Heart left ventricle (tissue), 16 donors: ENCODE measurements at places on chromosomes 7 and 10.
A peak's percentile ranks its signal among the peaks of the same experiment; 100 is the strongest.

DNA sequence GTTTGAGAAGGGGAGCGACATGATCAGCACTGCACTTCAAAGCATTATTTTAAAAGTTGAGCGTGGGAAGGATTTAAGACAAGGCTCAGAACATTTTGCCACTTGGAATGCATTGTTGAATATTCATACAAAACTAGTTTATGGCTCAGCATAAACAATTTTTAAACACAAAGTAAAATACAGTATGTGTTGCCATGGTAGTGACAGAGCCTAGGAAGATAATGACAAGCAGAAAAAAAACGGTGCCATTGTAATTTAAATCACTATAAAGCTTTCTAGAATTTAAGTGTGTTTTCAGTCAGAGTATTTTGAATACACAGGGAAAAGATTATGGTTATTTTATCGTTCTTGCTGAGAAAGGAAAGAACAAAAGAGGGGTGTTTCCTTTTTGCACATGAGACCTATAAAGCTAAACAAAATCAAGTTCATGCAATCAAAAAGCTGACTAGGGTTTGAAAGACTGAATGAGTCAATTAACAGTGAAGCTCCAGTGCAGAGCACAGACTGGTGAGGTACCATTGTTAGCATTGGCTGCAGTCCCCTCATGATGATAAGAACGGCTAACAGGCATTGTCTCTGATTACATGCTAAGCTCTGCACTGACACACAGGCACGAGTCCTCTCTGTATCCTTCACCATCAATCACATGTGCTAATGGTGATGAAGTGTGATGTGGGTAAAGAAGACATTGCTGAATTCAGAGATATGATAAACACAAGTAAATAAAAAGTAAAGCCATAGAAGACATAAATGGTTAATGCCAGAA is 181.9 kb upstream of the VSTM2A start:
- no peak for DNase-seq

DNA sequence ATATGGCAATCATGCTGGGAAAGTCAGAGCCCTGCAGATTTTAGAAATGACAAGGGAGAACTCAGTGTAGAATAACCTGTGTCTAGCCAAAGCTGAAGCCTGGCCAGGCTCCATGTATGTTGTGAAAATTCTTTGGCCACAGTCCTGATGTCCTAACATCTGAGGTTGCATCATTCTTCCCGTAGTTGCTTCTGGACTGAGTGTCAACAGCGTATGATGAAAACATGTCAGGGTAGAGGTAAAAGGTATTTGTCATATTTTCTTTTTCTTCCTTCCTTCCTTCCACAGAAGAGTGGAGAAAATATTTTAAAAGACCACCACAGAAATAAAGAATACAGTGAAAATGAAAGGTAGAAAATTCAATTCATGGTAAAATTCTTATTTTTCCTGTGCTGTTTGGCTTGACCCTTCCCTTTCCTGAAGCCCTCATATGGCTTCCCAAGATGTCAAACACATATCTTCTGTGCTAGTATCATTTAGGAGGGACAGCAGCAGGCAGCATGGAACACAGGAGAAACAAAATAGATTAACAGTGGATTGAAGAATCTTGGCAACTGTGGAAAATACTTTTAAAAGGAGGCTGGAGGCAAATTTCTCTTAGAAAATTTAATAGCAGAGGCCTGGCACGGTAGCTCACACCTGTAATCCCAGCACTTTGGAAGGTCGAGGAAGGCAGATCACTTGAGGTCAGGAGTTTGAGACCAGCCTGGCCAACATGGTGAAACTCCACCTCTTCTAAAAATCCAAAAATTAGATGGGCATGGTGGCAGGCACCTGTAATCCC is 18.9 kb upstream of the NRBF2 start:
- peak; percentile 82 for DNase-seq

DNA sequence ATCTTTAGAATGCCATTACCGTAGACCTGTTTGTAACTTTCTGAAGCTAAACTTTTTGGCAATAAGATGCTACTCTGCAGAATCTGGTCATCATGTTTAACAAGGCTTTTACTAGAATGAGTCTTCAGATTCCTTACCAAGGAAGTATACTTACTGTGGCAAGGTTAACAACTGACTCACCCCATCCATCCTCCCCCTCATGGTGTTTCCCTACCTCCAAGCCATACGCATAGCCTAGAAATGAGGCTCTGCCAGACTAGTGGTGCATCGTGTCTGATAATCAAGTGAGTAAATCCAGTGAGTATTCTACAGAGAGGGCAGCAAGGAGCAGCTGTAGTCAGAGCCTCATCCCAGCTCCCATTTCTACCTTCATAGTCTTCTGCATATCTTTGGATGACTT is 223.6 kb downstream of the IPMK start:
- no peak for DNase-seq

- no peak for DNase-seq
Measured at GRCh38 chr10:4254101-4254994, 469.3 kb upstream of the KLF6 start.

DNA sequence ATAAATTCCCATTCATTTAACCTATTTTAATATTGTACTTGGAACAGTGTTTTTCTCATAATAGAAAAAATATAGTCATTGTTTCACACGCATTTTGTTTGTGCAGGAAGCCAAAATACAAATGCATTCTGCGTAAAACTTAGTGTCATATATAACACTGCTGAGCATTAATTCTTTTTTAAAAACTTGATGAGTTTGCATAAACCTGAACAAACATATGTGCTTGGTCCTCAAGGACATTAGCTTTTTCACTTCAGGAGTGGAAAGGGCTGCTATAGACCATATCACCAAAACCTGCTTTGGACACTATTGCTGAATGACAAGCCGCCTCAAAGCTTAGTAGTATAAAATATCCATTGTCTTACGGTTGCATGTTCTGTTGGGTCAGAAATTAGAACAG is 101.6 kb upstream of the PRR15 start:
- DNase-seq: no peak

GRCh38 chr10:68489919-68490318 is 18.1 kb upstream of the DNA2 start:
- DNase-seq: no peak

DNA sequence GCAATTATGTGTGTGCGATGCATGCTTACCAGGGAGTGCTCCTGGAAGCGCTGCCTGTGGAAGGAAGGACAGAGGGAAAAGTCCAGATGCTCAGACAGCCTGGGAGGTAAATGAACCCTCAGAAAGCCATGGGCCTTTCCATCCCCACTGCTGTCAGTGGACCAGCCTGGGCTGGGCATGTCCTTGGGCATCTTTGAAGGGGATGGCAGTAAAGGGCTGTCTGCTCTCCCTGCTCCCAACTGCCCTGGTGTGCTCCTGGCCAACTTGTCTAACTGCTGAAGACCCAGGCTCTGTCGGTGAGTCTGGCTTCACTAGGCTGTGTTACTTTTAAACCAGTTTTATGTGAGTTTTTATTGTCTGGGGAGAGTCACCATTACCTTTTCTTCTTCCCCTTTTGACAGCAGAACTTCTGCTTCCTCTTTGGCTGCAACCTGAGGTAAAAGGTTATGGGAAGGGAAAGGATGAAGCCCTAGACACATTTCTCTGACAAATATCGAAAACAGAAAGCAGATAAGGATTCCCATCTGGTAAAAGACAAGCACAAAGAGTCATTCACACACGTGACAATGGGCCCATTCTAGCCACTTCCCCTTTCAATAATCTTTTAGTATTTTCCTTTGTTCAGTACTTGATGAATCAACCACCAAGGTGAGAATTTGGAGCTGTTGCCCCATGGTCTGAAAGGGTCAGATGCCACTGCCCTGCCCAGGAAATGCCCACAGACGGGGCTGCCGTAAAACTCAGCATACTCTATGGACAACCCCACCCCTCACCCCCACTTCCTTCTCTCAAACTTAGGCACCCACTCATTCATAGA is 27.6 kb upstream of the PIK3AP1 start:
- no peak for DNase-seq

- peak; percentile 2 for DNase-seq
Measured at GRCh38 chr7:142799437-142799835, 28.7 kb downstream of the PRSS2 start.

DNA sequence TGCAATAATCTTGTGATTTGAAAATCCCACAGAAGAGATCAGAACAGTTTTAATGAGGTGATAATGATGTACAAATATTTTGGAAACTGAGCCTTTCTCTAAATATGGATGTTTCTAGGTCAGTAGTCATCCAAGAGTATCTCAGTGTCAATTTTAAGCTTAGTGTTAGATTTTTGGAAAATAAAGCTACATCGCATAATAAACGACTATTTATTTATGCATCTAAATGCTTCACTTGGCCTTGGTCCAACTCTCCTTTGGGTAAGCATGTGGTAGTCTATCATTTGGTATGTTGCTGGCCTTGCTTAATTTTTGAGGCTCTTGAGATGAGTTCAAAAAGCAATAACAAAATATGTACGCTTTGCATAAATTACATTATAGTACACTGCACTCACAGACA is 5.4 kb upstream of the PPP1R9A start:
- DNase-seq: no peak

GRCh38 chr7:108062250-108063014 is 59.5 kb upstream of the LAMB1 start:
- DNase-seq: no peak

GRCh38 chr7:44431091-44431608 is 59.3 kb downstream of the NUDCD3 start:
- no peak for DNase-seq

DNA sequence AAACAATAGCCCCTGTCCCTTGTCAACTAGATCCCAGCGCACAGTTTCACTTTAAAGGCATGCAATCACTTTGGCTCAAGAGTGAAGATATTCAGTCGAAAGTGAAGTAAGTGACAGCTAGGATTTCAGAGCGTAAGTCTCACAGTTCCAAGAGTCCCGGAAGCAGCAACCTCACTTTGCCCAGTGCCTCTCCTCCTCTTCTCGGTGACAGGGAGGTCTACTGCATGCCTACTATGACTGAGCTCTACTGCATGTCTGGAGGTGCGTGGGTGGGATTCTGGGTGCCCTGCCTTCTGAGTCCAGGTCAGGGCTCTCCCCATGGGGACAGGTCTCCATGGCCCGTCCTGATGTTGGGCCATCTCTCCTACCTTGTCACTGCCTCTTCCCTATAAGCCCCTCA is 17.0 kb downstream of the PRKCQ start:
- DNase-seq: no peak

DNA sequence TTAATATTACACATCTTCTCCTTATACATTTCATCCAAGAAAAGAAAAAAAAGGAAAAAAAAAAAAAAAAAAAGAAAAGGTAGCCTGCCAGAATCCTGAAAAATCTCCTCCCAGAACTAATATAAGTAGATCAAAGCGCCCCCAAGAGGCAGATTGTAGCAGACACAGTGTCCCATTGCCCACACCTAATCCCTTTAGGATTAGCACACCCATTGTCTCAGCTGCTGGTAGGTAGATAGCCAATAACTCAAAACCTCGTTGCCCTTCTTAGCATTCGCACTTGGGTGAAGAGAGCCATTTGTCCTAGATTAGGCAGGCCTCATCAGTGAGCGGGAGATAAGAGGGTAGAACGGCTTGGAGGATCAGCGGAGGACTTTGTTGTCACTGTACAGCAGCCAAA is 100.2 kb upstream of the SORCS1 start:
- DNase-seq: no peak

- DNase-seq: no peak
Measured at GRCh38 chr10:45104674-45105073, 104.0 kb downstream of the ZNF22 start.

GRCh38 chr7:69800495-69800894 is 202.2 kb downstream of the AUTS2 start:
- no peak for DNase-seq

- DNase-seq: no peak
Measured at GRCh38 chr7:2350055-2350454, 4.6 kb upstream of the EIF3B start.

DNA sequence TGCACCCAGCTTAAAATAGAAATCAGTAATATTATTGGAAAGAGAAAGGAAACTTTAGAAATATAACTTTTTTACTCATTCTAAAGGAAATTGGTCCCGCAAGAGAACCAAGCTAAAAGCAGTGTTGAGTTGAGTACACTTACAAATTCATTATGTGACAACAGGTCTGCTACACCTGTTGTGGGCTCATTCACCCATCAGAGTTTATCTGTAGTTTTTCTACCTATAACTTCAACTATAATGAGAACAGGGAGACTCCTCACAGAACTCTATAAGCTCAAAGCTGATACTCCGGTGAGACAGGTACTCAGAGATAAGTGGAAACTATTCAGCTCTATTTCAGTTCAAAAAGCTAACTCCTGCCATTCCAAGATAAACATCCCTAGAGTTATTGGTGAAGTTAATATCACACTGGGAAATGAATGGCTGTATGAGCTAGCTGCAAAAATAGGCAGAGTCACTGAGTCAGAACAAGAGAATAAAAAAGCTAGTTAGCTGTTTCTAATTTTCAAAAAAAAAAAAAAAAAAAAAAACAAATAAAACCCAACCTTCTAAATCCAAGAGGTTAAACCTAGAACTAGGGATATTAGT is 121.3 kb downstream of the PPP1R3A start:
- DNase-seq: no peak

DNA sequence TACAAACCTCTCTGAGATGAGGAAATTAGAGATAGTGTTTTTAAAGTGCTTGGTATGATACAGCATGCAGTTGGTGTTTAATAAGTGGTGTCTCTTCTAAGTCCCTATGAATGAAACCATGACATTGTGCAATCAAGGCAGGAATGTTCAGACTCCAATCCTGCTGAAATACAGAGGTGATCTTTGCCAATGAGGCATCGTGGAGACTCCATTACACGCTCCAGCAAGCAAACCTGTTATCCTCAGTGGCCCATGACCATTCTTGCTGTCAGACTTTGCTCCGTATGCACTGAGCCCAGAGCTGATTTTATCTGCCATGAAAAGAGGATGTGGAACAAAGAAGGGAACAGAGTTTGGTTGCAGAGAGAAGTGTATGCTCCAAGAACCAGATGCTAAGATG is 47.3 kb downstream of the CDHR3 start:
- DNase-seq: no peak

- no peak for DNase-seq
Measured at GRCh38 chr10:7950981-7951847, 103.3 kb upstream of the GATA3 start.

DNA sequence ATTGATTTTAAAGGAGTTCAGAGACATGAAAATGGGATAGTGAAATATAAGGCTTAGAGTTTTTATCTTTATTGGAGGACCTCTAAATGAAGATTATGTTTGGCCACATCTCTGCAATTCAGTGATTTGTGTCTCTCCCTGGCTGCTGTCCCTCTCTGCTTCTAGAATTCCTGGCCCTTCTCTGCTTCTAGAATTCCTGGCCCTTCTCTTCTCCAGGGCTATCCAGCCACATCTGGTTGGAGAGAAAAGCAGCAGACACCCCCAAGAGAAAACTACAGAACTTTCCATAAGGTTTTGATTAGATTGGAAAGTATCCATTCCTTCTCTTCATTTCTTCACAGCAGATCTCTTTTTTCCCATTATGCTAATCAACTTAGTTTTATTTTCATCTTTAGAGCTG is 135.5 kb downstream of the NPY start:
- DNase-seq: no peak
